ENCODE measurements at places on chromosomes 5 and 9.

- no peak for DNase-seq
Observed at GRCh38 chr9:76359365-76359764, 34.9 kb downstream of the RFK start.

DNA sequence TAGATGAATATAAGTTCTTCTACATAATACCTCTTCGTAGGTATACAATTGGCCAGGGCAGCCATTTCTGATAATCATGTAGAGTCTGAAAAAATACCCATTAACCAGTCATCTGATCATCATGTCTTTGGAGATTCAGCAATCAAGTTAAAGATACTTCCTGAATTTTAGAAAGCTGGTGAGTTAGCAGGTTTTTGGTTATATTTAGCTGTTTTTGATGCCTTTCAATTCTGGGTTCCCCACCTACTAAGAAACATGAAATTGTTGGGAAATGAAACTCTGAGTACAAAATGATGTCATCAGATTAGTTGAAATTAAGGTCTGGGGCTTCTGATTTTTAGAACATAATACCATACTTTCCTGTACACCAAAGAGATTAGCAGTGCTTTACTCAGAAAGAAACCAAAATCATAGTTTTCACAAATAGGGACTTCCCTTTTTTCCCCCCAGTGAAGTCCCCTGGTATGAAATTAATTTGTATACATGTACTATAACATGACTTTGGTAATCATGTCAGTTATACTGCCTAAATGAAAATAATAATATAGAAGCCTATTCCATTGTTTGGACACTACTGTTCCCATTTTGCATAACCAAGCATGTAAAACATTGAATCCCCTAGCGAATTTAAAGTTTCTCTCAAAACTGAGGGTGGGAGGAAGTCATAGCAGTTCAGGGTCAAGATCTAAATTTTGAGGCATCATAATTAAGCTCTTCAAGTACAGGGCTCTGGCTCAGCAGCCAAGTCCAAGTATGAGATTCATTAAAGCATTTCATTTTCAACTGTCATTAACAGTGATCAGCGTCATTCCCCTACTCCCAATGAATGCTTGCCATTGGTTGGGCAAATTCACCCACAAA is 17.9 kb downstream of the PRLR start:
- DNase-seq: no peak

GRCh38 chr9:126984969-126985368 is 70.4 kb downstream of the RALGPS1 start:
- no peak for DNase-seq

DNA sequence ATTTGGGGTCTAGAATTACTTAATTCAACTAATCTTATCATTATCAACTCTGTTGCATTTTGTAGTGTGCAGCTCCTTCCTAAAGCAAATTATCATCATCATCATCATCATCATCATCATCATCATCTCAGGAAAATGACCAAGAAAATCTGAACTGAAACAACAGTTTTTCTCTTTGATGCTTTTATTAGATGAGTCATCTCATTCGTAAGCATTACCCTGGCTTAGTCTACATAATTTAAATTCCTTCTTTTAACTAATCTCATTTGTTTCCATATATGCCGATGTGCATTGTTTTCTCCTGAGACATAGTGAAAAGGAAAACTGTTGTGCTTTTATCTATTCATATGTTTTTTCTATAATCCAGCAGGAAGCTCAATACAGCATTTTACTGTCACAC is 173.0 kb upstream of the PDE4D start:
- DNase-seq: no peak

DNA sequence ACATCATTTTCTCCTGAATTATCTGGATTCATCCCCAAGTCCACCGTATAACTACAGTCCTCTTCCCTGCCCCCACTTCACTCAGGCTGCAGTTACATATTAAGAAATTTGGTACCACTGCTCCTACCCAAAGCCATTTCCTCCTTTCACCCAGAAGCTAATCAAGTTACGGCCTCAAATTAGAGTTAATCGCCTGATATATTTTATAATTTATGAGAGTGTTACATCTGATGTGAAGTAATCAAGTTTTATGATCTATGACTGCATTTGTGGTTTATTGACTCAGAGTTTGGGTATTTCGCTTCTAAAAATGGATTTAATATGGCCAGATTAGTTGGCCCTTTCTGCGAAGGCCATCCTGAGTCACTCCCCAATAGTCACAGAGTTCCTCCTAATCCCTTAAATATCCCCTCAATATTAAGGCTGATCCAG is 223.6 kb upstream of the KIF2A start:
- no peak for DNase-seq

- peak; percentile 83 for DNase-seq
Observed at GRCh38 chr9:121160025-121160424, 41.6 kb downstream of the RAB14 start.

GRCh38 chr5:79663212-79663611 is 26.4 kb upstream of the CMYA5 start:
- no peak for DNase-seq

DNA sequence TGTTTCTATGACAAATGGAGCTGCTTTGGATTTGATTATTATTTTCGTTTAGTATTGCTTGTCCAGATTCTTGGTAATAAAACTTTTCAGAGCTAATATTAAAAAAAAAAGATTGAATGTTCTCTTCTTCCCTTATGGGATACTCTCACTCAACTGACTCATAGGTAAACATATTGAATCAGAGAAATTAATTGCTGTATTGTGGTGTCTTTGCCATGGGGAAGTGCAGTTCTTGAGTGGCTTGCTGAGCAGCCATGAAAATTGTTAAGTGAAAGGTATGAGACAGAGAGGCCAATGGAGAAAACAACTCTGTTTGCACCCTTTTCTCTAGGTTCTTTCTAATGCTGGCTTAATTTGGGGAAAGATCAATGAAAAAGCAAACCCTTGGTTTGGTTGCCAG is 149.9 kb upstream of the HMHB1 start:
- DNase-seq: no peak

GRCh38 chr5:66757219-66757833 is 161.1 kb downstream of the MAST4 start:
- DNase-seq: no peak

DNA sequence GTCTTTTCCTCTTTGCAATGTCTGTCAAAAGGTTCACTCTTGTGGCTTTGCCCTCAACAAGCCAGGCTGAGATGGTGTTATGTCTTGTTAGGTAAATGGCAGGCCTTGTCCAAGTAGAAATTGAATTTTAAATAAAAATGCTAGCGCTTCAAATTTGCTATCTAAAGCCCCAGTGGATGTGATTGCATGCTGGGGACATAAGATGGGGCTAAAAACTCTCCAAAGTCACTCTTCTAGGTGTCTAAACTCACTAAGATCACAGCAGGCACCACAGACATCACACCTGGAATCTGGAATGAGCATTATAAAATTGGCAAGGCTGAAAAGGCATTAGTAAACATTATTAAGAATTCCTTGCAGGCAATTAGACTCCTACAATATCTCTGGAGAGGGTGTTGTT is 262.7 kb upstream of the CLINT1 start:
- no peak for DNase-seq

DNA sequence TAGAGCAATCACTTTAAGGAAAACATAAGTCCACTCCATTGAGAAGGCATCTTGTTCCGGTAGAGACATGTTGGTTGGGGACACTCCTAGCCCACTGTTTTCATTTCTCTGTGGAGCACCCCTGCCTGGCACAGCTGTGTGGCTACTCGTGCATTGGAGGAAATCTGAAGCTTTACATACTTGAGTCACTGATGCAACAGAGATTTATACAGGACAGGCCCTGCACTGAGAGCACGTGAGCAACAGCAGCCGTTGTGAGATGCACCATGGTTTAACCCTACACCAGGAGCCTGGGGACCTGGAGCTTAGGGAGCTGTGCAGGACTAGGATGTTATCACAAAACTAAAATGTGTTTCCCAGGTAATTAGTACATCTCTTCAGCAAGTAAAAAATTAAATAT is 230.7 kb upstream of the IRX1 start:
- no peak for DNase-seq

GRCh38 chr9:37963936-37964739 is 60.2 kb upstream of the SLC25A51 start:
- no peak for DNase-seq

DNA sequence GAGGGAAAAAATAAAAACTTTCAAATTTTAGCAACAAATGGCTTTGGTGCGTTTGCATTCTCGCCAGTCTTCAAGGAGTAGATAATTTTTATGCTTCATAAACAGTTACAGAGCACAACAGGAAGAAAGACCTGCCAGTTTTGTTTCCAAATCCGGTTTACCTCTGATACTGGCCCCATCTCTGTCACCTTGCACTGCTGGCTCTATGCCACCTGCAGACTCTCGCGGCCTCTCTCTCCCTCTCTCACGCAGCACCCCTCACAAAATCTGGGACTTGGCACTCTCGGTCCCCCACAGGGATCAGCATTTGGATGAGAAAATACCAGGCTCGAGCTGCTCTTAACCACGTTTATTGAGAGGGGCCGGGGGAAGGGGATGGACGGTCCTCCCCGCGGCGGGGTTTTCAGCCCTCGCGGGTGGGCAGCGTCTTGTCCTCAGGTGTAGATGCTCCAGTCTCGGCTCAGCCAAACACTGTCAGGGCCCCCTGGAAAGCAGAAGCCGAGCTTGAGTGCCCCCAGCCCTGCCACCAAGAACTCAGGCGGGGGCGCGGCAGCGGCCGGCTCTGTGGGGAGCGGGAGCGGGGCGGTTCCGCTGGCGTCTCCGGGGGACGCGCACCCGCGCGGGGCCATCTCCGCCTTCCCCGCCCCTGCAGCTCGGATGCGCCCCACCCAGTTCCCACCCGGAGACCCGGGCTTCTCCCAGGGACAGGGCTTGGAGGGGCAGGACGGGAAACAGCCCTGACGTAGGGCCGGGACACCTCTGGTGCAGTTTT is 1.3 kb downstream of the SCGB3A1 start:
- no peak for DNase-seq

- DNase-seq: peak; percentile 83
Observed at GRCh38 chr5:126972062-126972895, 58.1 kb downstream of the MARCHF3 start.

DNA sequence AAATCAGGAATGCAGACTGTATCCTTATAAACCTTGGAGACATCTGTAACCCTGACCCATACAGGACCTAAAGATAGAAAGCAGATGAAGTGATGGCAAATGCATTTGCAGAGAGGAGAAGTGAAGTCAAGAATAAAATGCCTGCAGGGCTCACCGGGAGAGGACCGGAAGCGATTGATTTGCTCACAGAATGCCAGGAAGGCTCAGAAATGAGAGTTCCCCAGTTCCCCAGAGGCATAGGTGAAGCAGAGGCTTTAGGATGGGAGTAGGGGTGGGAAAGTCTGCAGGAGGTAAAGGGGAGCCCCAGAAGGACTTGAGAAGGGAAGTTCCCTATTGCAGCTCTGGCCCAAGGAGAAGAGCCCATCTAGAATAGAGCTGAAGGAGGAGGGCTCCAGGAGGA is 63.9 kb upstream of the TNFAIP8 start:
- DNase-seq: no peak

DNA sequence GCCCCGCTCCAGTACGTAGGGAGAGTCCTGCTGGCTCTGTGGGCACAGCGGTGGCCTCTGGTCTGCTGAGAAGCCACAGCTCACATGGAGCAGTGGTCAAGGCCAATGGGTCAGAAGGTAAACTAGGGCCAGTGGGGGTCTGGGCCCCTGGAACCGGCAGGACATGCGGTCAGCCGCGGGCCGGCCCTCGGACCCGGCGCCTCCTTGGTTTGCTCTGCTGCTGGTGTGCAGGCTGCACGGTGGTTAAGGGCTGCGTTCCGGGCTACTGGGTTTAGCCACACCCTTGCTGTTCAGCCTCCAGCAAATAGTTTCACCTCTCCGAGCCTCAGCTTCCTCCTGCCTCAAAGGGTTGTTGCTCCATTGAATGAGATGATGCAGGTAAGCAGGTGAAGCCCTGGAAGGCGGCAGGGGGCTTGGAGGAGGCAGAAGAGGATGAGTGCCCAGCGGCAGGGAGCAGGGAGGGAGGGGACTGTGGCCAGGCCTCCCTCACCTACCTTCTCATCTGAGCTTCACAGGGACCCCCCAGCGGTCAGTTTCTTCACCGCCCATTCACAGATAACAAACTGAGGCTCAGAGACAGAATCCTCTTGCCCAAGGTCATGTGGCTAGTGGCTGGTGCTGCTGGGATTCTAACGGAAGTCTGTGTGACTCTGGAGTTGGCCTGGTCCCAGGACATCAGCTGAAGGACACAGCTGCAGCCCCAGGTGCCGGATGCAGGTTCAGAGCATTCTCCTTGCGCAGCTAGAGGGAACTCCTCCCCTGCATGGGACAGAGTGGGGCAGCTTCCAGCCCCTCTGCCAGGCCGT is 3.7 kb upstream of the COL5A1 start:
- DNase-seq: no peak

- no peak for DNase-seq
Observed at GRCh38 chr9:81193362-81194339, 495.7 kb downstream of the TLE1 start.

- DNase-seq: no peak
Observed at GRCh38 chr5:160792281-160792680, 59.7 kb downstream of the ATP10B start.

GRCh38 chr9:128947277-128947526 is 201 bp downstream of the DOLK start:
- no peak for DNase-seq

DNA sequence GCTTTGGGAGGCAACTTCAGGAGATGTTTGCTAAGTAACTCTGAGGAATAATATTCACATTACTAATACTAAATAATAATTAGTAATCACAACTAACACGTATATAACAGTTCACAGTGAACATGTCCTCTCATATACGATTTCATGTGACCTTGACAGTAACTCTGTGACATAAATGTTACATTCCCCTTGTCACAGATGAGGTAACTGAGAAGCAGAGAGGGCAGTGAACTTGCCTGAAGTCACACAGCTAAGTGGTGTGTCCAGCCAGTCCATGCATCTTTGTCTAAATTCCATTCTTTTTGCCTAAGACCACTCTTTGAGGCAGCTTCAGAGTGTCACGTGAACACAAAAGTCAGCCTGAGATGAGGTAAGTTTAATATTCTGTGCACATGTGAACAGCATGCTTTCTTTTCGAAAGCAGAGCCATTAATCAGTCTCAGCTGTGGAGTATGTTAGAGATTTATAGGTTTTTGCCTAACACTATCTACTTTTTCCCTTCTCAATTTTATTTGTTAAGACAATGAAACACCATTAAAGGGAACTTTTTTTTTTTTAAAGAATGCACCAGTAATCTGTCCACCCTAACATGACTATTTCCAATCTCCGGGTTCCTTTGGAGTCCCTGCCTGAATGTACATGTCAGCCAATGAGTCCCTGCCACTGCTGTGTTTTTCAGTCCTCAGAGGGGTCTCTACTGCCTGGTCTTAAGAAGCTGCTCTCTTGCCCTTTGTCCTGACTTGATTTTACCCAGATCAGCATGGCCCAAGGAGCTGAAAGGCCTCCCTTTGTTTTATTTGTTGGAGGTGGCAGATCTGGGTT is 43.5 kb downstream of the SH3PXD2B start:
- DNase-seq: no peak

GRCh38 chr9:4464911-4465513 is 25.3 kb upstream of the SLC1A1 start:
- no peak for DNase-seq

- peak; percentile 7 for DNase-seq
Observed at GRCh38 chr5:77015938-77016569, 14.2 kb upstream of the AGGF1 start.
